ENCODE measurements at places on chromosomes 11 and 22.

DNA sequence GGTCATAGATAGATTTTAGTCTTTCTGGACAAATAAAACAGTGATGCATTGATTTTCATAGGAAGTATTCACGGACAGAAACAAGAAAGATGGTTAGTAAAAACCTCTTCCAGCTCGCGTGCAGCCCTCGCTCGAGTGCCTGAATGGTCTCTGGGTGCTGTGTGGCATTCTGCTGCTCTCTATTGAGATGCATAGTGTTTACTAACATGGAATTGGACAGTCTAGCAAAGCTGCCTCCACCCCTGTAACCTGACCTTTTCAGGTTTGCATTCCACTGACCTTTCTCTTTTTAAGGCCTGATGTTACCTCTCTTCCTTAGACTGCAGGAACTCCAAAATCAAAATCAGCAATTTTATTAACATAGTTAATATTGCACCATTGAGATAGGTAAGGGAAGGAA is 643.4 kb downstream of the JRKL start:
- no peak for DNase-seq

- peak; percentile 35 for DNase-seq
These were observed 221.2 kb downstream of the SBF2 start for GRCh38 chr11:10072841-10073240.

- DNase-seq: peak; percentile 92
These were observed 68.1 kb downstream of the CSTPP1 start for GRCh38 chr11:47004595-47005033.

DNA sequence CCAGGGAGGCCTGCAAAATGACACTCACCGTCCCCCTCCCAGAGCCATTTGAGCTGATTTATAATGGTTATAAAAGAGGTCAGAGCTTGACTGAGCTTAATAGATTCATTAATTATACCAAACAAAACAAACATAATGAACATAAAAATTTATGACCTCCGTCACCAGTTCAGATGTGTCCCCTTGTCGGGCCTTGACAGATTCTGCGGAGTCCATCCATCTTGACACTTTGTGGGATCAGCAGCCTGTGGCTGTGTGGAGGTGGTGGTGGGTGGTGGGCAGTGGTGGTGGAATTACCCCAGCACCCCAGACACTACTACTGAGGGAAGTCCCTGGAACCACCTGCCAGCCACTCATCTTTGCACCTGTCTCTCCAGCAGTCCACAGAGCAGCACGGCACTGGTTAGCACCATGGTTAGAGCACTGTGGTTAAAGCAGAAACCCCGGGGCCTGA is 83.5 kb downstream of the DSCAML1 start:
- DNase-seq: no peak

DNA sequence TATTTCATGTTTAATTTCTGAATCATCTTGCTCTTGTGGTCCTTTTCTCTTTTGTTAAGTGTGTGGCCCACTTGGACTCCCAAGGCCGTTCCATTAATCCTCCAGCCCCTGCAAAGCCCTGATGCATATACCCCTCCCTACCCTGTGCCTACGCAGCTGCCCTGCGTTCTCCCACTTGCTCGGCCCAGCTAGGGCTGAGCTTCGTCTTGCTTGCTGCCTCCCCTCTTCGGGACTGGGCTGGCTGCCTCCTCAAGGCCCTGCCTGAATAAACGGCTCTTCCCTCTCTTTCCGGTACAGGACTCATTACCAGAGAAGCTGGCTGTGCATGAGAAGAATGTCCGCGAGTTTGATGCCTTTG is 28.5 kb downstream of the ARHGAP1 start:
- no peak for DNase-seq

- DNase-seq: no peak
These were observed 211.7 kb downstream of the NTM start for GRCh38 chr11:131582021-131582525.

DNA sequence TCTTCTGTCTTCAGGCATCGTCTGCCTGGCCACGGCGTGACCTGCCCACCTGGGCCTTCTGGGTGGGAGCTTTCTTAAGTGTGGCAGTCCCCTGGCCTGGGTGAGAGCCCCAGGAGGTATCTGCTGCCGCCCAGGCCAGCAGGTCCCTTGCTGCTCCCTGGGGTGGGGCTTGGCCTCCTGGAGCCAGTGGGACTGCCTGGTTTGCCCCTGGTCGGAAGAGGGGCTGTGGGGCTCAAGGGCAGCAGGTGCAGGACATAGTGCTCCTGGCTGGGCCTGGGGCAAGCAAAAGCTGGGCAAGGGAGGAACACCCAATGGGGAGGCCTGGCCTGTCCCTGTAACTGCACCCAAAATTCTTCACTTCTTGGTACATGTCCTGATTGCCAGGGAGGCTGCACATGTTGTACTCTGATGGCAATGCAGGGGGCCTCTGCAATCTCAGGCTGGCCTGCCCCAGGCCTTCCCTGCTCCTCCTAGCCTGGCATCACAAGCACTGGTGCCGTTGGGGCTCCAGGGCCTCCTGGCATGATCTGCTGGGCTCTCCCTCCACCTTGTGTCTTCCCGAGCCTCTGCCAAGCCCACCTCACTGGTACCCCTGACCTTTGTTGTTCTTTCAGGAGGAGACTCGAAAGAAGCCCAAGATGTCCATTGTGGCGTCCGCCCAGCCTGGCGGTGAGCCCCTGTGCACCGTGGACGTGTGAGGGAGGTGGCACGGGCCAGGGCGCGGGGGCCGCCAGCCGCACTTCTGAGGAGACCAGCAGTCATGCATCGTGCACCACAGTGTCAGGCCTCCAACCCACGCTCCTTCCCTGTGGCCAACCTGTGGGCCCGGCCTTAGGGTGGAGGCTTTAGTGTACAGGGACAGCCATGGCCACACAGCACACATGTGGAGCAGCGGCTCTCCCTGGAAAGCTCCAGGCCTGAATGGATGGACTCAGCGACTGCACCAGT is 6.2 kb upstream of the RANBP1 start:
- DNase-seq: no peak

GRCh38 chr11:91857179-91857578 is 367.4 kb upstream of the FAT3 start:
- no peak for DNase-seq

DNA sequence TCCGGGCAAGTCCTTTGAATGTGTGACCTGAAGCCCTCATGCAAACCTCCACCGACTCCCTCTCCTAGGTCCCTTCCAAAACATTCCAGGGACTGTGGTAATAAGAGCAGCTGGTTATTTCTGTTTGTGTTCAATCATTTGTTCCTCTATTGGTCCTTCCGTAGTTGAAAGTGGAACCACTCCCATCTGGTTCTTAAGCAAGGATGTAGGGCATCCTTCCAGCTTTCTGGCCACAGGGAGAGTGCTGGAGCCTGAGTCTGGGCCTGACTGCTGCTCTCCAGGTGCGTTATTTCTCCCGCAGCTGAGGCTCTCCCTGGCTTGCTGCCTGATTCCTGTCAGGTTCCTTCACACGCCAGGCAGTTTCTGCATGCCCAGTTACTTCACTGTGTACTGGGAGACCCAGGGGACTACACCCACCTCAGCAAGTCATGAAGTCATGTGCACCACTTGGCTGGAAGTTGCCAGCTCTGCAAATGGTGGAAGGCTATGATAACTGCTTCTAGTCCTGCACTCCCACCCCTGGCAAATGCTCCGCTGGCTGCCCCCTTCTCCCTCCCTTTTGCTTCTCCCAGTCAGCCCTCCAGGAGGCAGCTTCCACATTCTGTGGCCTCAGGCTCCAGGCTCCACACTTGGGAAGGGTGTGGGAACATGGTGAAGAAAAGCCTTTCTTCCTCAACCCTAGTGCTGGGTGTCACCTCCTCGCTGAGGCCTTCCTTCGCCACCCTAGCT is 4.0 kb upstream of the ALX4 start:
- DNase-seq: no peak

- no peak for DNase-seq
These were observed 16.6 kb upstream of the AMPD3 start for GRCh38 chr11:10438458-10438857.
